GM12865 (cell line): ENCODE measurements at places on chromosomes 3 and 15.

DNA sequence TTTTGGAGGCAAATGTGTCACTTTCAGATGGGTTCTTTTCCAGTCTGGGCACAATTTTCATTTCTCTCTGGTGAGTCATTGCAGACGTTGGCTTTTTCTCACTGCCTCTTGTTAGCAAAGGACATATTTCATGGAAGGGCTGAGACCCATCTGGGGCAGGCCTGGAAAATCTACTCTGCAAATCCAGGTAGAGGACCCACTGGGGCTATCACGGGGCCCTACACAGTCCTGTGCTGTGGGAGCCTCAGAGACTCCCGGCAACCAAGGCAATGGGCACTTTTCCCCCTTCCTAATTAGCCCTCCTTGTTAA lies 58.0 kb downstream of the HRH1 start:
- no peak for DNase-seq

- no peak for DNase-seq
Measured at GRCh38 chr15:81492969-81493645, 119.1 kb upstream of the TMC3 start.

GRCh38 chr15:69881302-69881670 lies 216.4 kb downstream of the TLE3 start:
- DNase-seq, result peak; percentile 38

DNA sequence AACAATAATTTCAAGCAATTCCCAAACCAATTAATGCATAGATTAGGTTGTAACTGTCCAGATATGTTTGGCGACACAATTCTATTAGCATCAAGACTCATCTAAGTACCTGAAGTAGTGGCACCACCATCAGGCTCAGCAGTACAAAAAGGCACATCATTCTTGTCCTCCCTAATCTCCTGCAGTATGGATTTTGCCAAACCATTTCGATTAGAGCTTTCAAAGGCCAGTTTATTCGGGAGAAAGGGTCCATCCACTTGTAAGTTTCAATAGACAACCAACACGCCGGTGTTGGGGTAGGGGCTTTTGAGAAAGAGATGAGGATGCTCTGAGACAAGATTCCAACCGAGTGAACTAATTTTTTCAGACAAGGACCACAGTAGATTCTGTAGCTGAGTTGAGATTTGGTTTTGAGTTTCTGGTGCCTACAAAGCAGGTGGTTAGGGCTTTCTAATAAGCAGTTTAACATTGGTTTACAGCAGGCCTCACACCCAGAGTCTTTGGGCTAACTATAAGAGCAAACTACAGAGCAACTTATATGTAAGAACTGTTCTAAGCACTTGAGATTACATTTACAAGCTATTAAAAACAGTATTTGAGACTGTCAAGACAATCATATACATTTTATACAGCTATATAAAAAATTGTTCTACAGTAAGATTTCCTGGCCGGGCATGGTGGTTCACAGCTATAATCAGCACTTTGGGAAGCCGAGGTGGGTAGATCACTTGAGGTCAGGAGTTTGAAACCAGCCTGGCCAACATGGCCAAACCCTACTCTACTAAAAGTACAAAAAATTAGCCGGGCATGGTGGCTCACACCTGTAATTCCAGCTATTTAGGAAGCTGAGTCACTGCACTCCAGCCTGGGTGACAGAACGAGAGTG lies 4.5 kb downstream of the RPL22L1 start:
- peak; percentile 51 for DNase-seq

DNA sequence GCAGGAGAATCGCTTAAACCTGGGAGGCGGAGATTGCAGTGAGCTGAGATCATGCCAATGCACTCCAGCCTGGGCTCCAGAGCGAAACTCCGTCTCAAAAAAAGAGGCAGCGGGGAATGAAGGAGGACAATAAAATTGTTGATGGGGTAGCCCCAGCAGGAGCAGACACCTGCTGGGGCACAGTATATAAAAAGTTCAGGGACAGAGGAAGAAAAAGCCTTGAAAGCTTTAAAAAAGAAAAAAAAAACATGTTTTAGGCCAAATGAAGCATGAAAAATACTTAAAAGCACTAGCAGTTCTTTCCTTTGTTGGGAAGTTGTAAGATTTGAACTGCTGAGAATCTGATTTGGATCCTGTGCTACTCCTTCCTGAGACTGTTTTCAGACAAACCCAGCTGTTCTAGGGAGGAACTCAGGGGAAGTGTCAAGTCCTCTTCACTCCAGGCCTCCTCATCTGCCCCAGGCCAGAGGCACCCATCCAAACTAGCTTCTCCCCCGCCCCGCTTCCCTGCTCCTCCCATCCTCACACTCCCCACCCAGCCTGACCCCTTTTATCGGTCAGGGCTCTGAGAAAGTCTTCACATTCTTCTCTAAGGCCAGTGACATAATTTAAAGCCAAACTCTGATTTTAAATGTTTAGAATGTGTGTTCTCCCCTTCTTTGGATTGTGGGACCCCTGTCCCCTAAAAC lies 4.9 kb downstream of the IL17RD start:
- DNase-seq, result no peak

DNA sequence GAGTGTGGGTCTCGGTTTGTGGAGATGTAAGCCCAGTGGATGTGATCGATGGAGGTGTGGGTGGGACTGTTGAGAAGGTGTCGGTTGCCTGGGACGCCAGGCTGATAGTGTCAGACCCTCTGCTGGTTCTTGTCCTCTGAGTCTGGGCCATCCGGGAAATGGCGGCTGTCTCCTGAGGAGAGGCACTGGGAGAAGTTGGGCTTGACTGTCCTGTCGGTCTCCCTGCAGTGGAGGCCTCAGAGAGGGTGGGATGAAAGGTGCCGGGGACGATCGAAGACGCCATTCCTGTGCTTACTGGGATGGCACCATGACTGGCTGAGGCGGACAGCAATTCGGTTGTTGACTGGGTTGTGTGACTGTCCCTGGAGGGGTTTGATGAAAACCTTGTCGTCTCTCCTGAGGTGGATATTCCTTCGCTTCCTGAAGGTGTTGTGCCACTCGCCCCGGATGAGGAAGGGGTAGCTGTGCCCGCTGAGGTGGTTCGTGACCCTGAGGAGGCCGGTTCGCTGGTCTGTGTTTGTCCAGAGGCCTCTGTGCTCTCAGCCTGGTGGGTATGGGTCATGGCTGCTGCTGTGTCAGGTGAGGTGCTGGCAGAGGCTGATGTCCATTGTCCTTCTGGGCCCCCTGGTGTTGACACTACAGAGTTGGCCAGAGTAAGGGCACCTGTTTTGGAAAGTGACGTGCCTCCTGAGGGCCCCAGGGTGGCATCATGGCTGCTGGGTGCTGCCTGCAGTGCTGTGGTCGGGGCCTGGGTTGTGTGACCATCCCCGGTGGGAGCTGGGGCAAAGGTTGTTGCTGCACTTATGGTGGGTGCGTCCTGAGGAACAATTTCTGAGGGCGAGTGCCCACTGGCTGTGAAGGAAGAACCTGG lies 22.8 kb downstream of the MUC4 start:
- DNase-seq, result no peak
